ENCODE measurements at places on chromosomes 2 and 18.

DNA sequence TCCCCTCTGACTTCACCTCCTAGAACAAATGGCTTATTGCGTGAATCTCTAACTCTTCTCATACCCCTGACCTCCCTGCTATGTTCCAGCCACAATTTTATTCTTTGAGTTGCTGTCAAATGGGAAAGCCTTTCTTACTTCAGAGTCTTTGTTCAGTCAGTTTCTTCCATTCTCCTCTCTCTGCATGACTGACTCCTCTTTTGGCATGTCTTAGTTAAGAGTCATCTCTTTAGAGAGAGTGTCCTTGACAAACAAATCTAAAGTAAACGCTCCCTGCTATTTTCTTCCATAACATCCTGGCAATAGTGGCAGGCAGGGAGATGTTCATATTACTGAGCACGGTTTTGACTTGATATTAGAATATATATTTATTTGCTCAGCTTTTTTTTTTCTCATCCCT is 170.7 kb upstream of the ERBB4 start:
- DNase-seq = no peak

DNA sequence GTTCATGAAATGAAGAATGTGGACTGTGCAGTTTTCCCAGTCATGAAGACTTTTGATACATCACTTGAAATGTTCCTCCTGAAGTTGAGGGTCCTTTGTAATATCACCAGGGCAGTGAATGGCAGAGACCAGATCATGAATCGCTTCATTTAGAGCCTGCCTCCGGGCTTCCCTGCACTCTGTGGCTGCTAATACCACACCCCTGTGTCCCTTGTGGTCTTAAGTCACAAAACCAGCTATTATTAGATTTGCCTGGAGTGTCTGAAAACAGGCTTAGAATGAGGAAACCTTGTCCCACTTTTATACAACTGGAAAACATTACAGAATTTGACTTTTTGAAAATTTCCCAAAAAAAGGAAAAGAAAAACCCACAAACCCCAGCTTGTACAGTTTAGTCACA is 147.9 kb downstream of the MGAT5 start:
- no peak for DNase-seq

- peak; percentile 46 for DNase-seq
Measured at GRCh38 chr2:170530284-170530745, 184.8 kb upstream of the SP5 start.

- DNase-seq = no peak
Measured at GRCh38 chr2:62939735-62940491, 110.7 kb upstream of the OTX1 start.

DNA sequence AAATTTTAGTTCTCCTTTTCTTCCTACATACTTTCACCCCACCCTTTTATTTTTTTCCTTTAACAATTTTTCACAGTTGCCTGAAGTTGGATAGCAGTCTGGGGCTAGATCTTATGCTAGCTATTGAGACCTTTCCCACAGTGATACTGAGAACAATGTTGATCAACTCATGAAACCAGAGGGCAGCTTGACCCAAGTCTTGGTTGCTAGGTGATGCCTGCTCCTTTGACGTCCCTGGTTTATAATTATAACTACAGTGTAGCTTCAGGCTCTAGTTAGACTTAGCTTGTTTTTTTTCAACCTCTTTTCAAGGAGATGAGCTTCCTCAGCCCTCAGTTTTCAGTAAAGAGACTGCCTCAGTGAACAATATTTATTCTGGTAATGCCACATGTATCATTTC is 648.5 kb downstream of the IRS1 start:
- DNase-seq = no peak

GRCh38 chr2:12097859-12098258 is 351.4 kb downstream of the LPIN1 start:
- no peak for DNase-seq

DNA sequence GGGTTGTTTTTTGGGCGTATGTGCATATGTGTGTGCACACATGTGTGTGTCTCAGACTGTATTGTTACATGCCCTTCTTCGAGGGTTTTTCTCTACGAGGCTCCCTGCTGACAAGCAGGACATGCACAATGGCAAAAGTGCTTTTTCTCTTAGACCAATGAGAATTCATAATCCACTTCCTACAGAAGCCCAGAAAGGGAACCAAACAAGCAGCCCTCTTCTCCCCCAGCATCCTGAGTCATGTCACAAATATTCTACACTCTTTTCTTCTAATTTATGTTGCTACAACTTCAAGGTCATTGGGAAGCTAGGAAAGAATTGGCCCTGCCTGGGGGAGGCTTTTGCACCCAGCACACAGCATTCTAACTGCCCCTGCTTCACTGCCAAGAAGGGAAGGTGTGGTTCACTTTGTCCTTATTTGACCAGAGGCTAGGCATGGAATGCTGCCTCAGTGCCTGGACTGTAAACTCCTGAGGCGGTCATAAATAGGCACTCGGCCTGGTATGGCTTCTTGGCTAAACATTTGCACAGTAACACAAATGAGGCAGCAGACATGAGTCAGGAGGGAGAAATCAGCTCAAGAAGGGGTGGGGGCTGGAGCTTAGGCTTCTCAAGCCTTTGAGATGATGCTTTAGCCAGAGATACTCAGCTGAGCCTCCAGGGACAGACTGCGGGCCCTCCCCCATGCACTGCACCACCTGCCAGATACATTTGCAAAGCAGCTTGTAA is 92.7 kb upstream of the KLF7 start:
- DNase-seq = peak; percentile 42

GRCh38 chr2:44163777-44164176 is 4.9 kb upstream of the PPM1B start:
- DNase-seq = no peak

DNA sequence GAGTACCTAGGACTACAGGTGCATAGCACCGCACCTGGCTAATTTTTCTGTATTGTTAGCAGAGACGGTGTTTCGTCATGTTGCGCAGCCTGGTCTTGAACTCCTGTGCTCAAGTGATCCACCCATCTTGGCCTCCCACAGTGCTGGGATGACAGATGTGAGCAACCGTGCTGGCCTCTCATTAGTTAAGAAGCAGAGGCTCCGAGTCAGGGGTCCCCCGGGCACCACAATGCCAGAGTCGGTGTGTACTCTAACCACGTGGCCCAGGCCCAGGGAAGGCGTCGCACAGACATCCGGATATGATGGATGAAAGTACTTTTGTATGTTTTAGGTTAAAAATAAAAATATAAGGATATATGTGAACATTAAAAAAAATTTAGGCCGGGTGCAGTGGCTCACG is 28.3 kb upstream of the HPCAL1 start:
- no peak for DNase-seq

DNA sequence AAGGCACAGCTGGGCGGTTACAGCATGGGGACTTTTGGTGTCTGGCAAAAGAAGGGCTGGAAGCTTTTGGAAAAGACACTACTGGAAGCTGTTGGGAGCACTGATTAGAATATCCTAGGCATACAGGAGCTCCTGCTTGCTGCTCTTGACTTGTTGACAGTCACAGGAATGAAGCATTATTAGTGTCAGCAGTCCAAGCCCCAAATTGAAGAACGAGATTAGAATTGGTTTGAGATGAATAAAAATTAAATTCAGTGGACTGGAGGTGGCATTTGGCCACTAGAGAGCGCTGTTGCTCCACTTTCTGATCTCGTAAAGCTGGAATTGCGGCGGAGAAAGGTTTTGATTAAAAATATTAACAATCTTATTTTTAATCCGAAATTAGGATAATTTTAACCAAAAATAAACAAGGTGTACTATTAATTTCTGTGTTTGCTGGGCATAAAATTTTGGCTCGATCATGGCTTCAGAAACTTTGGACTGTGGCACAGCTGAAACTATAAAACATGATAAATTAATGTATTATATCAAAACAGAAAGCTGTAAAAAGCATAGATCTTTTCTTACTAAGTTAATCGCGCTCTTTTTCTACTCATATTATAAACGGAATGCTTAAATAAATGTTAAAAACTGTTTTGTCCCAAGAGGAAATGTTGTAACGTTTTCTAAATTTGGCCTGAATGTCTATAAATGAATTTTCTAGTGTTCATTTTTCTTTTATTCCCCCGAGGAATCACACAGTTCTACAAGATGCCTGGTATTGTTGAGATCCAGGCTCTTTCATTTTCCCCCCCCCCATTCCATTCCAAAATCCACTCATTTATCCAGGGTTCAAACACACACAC is 2.4 kb upstream of the HOXD8 start:
- DNase-seq = peak; percentile 87

DNA sequence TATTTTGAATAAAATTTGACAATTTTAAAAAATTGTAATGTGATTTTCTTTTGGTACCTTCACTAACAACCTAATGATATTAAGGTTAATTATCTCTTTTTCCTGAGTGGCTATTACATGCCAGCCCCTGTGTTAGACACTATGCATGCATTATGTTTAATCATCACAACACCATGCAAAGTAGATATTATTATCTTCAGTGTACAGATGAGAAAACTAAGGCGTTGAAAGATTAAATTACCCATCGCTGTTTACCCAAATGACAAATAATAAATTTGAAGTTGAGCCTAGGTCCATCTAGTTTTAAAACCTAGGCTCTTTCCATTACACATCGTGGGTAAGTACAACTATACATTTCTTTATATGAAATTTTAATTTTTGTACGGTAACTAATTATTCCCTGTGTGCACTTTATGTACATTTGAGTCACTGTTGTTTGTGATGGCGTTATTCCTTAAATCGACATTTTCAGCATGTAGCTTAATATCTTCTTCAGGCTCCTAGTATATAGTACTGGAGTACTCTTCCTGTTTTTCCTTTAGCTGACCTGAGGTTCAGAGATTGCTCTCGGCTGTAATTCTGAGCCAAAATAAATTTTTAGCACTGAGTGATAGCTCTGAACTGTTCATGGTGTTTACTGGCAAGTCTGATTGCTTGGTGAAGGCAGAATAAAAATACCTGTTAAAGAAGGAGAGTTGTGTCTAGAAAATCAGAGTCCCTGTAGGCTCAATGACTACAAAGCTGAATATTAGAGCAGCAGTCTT is 13.9 kb upstream of the MBD2 start:
- no peak for DNase-seq

DNA sequence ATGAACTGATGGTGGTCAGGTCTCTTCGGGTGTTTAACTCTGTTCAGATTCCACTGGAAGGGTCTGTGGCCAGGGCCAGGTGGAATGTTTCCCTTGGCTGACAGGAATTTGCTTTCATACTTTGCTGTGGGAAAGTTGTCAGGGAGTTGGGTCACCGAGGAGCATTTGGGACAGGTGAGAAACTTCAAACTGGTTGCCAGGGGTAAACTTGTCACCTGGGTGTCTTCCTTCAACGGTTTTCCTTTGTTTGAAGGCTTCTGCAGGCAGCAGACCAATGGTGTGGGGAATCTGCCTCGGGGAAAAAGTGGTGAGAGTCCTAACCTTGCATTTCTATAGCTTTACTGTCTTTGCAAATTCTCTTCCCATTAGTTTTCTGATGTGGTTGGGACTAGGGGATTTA is 92.2 kb downstream of the TGFA start:
- DNase-seq = no peak

DNA sequence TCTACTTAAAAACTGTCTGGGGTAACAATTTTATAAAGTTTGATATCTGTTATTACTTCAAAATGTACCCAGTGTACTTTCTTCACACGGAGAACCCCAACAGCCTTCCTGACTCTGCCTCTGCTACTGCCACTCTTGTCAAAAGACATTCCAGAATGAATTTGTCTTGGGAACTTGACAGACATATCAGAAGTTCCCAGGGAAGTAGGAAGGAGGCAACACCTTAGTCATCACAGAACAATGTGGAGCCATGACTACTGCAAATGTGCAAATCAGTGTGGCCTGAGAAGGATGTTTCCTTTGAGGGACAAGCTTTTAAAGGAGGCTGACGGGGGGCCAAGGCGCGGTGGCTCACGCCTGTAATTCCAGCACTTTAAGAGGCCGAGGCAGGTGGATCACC is 133.8 kb upstream of the RNF152 start:
- no peak for DNase-seq

DNA sequence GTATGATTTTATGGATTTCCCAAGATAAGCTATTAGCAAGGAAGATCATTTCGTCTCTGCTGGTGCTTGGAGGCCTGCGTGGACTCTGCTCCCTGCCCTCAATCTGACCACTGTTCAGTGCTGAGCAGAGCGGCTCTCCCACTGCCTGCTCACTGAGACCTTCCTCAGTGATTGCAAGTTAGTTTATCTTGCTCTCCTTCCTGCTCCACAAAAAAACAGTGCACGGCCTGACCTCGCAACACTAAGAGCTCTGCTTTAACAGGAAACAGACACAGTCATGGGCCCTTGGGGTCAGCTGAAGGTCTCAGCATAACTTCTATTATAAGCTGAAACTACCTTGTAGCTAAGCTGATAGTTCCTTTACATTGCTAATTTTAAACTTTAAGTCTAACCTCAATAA is 53.1 kb downstream of the PRELID3A start:
- no peak for DNase-seq

DNA sequence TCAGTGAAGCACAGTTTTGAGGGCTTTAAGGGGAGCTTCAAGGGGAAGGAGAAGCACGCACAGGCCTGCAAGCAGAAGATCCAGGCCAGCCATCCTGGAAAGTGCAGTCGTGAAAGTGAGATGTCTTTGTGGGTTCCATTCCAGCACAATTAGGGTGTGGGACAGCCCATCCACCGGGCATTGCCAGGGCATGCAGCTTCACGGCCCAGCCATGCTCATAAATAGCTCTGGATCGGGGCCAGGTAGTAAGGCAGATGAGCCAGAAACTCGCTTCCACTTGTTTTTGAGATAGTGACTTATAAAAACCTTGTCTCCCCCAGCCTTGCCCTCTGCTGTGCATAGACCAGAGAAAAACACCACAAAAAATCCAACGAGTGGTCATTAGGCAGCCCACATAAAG is 21.0 kb downstream of the KDSR start:
- no peak for DNase-seq

- DNase-seq = no peak
Measured at GRCh38 chr2:69889302-69889701, 4.5 kb upstream of the SNRNP27 start.

- no peak for DNase-seq
Measured at GRCh38 chr2:54738281-54738680, 14.8 kb downstream of the EML6 start.

GRCh38 chr2:149994057-149994728 is 406.6 kb upstream of the MMADHC start:
- peak; percentile 67 for DNase-seq

- DNase-seq = no peak
Measured at GRCh38 chr2:218407717-218408116, 8.0 kb downstream of the CTDSP1 start.

- no peak for DNase-seq
Measured at GRCh38 chr2:148067801-148068200, 46.9 kb downstream of the MBD5 start.

- no peak for DNase-seq
Measured at GRCh38 chr2:237490009-237490711, 3.1 kb downstream of the MLPH start.

- no peak for DNase-seq
Measured at GRCh38 chr2:139480161-139480650, 700.0 kb upstream of the NXPH2 start.

DNA sequence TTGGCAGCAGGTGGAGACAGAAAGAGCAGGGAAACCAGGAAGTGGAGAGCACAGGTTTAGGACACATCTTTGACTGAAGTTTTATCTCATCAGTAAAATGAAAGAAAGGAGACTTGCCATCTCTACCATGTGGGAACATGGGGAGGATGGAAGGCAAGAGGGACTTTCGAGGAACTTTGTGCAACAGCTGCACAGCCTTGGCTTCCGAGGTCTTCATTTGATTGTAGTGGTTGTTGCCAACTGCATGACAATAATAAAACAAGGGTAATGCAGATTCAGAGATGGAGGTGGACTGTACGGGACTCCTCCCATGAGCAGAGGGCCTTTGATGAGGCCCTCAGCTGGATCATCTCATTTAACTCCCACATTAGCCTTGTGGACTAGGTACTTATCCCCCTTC is 49.3 kb upstream of the FZD7 start:
- no peak for DNase-seq

Measured in A673 (cell line).